ENCODE measurements at places on chromosomes 12 and 14. TPM values are rescaled to one million over a fixed set of nuclear protein-coding genes. Genes with fewer than 3 reads are reported as not detected.

DNA sequence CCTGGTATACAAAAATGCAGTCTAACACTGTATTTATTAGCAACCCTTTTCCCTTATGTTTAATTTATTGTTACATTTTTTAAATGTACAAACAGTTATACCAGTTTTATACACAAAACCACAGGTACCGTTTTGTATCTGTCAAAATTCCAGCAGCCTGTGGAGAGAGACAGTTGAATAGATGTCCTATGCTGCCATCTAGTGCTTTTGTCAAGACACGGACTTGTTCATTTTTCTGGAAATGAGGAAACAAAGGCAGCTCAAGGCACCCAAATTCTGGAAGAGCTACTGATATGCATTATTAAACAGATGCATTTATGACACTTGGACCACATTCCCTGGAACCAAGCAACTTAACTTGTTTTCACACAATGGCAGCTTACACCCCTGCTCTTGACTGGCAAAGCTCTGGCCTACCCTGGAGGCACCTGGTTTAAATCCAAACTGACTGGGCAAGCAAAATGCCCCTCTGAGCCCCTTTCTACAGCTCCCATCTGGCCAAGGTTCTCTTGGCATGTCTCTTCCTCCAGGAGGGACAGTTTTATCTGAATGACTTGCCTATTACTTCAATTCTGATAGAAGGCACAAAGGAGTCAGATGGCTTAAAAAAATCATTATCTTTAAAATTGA, 286.9 kb upstream of the PRKD1 start:
- DNase-seq = peak; percentile 18

- no peak for DNase-seq
These were observed 251.0 kb downstream of the FBXL14 start for GRCh38 chr12:1343422-1343821.

DNA sequence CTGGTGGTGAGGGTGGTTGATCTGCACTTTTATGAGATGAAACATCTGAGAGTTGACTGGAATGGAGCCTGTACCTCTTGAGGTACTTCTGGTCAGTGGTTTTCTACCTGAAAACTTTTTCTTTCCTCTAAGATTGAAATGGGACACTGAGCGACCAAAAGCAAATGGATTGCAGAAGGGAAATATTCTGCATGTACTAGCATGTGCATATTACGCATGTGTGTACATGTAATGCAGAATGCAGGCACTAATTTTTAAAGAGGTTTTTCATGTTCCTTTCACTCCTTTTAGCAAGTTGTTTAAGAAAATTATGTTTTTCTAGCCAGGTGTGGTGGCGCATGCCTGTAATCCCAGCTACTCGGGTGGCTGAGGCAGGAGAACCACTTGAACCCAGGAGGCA, 28.7 kb upstream of the EID3 start:
- DNase-seq = no peak

DNA sequence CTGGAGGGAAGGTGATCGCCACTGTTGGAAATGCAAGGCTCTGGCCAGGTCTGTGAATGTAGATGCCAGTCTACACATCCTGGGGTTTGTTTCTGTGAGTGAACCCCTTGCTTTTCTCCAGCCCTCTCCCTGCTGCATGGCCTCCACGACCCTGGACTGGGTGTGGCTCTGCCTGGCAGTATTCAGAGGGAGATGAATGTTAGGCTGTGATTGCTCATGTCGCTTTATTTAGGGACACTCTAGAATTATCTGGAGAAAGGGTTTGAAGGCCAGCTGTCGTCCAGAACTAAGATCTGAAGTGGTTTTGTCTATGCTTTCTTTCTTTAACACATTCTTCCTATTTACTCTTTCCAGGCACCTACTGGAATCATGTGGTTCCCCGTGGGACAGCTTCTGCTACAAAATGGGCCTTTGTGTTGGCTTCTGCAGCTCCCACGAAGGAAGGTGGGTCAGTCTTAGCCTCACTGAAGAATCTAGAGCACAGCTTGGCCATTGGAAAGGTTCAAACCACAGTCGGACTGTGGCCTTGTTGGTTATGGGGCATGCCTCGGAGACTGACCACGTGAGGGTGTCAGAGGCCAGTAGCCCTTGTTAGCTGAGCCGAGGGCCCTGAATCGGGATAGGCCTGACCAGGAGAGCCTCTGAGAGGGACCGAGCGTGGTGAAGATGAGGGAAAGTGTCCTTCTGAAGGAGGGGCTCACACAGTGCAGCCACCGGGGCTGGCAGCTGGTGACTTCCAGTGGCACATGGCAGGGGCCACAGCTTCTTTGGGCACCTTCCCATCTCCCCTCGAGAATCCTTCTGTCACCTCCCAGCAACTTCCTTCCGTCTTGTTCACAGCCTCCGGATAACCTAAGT, 59.1 kb downstream of the ANKRD9 start:
- no peak for DNase-seq

GRCh38 chr14:100341301-100342031, 18.3 kb downstream of the SLC25A47 start:
- DNase-seq = no peak

DNA sequence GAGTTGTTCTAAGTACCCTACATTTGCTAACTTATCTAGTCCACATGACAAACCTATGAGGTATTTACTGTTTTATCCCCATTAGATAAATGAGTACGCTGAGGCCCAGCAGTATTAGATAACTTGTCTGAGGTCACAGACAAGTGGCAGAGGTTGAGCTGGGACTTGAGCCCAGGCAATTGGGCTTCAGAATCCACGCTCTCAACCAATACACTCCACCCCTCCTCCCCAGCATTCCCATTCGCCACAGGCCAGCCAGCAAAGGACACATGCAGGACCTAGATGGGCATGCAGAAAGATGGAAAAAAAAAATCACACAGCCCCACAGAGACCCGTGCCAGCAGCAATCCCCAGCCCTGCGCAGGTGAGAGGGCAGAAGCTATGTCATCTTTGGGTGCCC, 12.4 kb downstream of the HDAC7 start:
- DNase-seq = no peak

- DNase-seq = no peak
These were observed 53.3 kb downstream of the C12orf50 start for GRCh38 chr12:87975879-87976278.

DNA sequence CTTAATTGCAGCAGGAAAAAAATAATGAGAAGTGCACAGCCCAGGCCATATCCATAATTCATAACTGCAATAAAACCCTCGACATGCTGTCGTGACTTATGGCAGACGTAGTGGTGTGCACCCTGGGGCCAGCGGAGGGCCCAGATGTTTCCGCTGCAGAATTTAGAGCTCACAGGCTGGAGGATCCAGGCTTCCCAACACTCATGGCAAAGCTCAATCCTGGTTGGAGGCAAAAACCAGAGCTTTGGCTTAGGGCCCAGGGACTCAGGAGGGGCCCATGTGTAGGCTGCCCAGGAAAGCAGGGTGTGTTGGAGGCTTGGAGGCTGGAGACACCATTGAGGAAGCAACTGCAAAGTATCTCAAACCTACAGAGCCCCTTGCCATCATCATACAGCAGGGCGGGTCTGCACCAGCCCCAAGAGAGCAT, 68.7 kb downstream of the SERPINA3 start:
- no peak for DNase-seq

GRCh38 chr12:108214486-108214885, 85.4 kb downstream of the WSCD2 start:
- DNase-seq = peak; percentile 47

DNA sequence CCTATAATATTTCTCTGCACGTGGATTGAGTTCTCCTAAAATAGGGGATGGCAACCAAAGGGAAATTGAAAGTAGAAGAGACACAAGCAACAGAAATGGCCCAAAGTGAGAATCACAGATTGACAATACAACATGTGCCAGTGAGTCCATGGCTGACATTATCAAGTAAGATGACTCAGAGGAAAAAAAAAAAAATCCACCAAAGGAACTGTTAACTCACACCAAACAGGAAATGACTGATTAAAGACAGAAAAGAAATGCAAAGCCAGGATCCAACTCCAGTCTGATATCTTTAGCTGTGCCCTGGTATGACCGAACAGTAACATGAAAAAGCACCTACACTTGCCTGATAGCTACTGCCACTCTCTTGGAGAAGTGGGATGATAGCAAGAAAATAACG, 485.0 kb downstream of the PRKD1 start:
- DNase-seq = no peak

GRCh38 chr14:94328196-94328595, 5.1 kb upstream of the SERPINA6 start:
- no peak for DNase-seq

DNA sequence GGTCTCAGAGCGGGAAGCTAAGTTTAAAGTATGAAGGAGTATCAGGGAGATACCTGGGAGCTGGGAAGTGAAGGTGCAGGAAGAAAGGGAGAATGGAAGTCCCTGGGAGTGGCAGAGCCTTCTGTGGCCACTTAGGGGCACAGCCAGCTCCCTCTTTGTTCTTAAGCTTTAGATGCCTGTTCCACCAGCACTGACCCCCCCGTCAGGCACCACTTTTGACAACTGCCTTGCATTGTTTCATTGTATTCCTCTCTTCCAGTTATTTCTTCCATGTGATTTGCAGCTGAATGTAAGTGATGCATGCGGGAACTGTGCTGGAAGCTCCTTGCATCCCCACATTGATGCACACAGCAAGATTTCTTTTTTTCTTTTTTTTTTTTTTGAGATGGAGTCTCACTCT, 2.6 kb downstream of the GALNT16 start:
- no peak for DNase-seq

DNA sequence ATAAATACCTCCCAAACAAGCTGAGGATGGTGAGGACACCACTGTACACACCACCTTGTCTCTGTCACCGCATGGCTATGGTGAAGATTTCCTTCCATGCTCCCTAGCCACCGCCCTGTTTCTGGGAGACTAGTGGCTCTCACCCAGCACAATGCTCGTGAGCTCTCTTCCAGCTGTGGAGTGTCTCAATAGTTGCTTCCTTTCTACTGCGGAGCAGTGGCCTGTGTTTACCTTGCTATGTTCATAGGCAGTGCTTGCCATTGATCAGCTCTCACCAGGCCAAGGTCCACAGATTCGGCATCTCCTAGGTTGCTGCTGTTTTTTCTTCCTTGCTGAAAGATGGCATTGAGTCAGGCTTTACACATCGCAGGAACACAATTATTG, 313.6 kb upstream of the RTL1 start:
- DNase-seq = no peak

- no peak for DNase-seq
These were observed 4.0 kb upstream of the AQP2 start for GRCh38 chr12:49946497-49946896.

DNA sequence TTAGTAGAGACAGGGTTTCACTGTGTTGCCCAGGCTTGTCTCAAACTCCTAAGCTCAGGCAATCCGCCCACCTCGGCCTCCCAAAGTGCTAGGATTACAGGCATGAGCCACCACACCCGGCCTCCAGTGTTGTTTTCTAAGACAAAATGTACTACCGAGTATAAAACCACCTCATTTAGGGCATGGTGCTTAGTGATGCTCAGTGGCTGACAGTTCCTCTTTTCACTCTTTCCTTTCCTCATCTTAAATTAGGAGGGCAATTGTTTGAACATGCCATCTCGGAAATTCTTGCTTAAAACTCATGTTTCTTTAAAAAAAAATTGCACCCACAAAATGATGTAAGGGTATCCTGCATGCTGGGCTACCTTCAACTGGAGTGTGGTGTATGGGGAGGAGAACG, 89.0 kb downstream of the RFX4 start:
- no peak for DNase-seq

GRCh38 chr12:106586803-106587684, 4.2 kb downstream of the RFX4 start:
- DNase-seq = no peak

DNA sequence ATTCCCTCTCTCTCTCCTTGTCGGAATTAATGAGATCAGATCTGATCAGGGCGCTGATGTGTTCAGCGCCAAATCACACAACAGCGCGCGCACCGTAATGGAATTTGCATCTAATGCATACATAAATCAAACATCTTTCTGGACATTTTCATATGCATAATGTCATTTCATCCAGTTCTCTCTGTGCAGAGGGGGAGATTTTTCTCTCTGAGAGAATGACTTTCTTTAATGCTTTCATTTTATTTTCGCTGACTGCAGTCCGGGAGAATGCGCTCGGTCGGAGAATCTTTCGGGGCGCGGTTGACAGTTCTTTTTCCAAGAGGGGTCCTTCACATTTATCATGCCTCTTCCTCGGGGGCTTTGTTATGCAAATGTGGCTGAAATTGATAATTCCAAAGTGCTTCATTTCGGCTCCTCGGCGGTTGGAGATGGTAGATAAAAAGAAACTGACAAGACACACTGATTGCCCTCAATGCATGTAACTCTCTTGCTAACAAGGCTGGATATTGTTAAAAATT, 615.9 kb downstream of the VRK1 start:
- no peak for DNase-seq

- DNase-seq = no peak
These were observed 108.3 kb downstream of the KIF26A start for GRCh38 chr14:104246401-104247335.

GRCh38 chr14:22282417-22282816, 306.6 kb downstream of the DAD1 start:
- DNase-seq = no peak

DNA sequence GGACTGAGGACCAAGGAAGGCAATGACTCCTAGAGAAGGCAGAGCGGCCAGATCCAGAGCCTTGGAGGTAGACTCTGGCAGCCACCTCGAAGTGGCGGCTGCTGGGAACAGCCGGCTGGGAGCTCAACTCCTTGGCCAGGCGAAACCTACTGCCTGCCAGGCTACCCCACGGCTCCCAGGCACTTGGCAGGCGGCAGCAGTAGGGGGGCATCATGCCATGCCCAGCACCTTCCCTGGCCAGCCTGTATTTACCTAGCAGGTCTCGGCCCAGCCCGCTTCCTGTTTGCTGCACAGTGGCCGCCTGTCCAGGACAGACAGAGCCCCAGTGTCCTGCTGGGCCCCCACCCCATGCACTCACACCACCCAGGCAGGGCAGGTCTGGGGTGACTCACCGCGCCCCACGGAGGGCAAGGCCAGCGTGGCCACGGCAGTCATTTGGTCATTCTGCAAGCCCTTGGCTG, 10.2 kb downstream of the TRPV4 start:
- no peak for DNase-seq

GRCh38 chr14:37618498-37619028, 23.1 kb downstream of the TTC6 start:
- no peak for DNase-seq

DNA sequence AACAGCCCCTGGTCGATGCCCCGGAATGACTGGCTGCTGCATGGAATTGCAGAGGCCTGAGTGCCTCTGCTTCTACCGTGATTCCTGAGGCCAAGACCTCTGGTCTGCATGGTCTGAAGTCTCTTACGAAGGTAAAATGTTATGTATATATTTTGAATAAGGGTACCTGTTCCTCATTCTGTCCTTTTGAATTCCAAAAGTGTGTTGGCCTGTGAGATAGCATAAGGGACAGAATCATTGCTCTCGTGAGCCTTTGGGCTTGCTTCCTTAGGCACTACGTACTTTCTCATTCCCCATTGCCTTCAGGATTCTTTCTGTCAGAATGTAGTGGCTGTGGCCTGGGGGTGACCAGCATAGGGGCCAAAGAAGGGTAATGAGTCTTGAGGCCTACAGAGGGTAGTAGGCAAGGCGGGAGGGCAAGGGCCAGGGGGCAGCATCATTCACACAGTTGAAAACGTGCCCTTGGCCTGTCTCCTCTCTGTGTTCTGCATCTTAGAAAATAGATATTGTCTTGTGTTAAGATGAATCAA, 19.5 kb downstream of the TRAF3 start:
- no peak for DNase-seq

Gene HOXC10
- polyA plus RNA-seq = 65.8 TPM

Gene NUBPL
- polyA plus RNA-seq = 18.5 TPM

Gene NELL2
- polyA plus RNA-seq = 22.6 TPM

Gene DACT1
- polyA plus RNA-seq = 29.2 TPM

Gene OR6C2
- polyA plus RNA-seq = not detected

Gene MSI1
- polyA plus RNA-seq = 23.8 TPM

Gene PTCSC3
- polyA plus RNA-seq = 0.13 TPM

Gene KRT83
- polyA plus RNA-seq = not detected

Gene BHLHE41
- polyA plus RNA-seq = 3.1 TPM
